IMR-90 (cell line): ENCODE measurements at places on chromosomes 11 and 22. TPM values are rescaled to one million over a fixed set of nuclear protein-coding genes. Genes with fewer than 3 reads are reported as not detected.

GRCh38 chr11:21306739-21307358 lies 637.5 kb downstream of the NELL1 start:
- DNase-seq: no peak

Gene YWHAH
- total RNA-seq: 173 and 186 TPM in 2 replicates

- DNase-seq: no peak
Measured at GRCh38 chr11:121807051-121807450, 309.0 kb downstream of the BLID start.

DNA sequence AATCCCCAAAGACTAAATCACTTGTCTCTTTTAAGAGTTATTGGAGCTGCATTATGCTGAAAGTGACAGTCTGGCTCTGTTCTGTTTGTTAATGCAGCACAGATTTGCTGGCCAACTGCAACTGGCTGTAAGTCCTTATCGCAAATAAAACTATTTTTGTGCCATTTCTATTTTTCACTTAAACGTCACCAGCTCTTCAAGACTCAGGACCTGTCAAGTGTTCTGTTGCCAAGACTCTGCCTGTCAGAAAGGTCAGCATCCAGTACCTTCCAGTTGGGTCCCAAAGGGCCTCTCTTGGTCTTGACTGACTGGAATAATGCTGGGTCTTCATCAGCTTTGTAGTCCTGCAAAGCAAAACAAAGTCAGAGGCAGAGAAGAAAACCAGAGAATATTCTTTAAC lies 45.6 kb downstream of the PITPNB start:
- DNase-seq: no peak

DNA sequence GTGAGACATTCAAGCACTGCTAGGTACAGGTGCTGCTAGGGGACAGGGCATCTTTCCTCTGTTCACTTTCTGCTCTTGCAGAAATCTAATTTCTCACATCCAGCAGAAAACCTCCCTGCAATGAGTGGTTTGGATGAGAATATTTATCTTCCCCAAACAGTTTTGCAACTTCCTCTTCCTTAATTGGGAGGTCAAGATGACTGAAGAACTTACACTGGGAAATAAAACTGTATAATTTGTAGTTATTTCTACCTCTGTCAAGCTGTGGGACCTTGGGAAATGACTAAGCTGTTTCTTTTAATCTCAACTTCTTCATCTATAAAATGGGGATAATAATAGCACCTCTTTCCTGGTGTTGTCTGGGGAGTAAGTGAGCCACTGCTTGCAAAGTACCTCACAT lies 69.8 kb downstream of the PRR5L start:
- no peak for DNase-seq

- no peak for DNase-seq
Measured at GRCh38 chr11:126293726-126294125, 10.1 kb upstream of the DCPS start.

GRCh38 chr22:36162127-36163034 lies 1.8 kb upstream of the APOL3 start:
- DNase-seq: no peak

DNA sequence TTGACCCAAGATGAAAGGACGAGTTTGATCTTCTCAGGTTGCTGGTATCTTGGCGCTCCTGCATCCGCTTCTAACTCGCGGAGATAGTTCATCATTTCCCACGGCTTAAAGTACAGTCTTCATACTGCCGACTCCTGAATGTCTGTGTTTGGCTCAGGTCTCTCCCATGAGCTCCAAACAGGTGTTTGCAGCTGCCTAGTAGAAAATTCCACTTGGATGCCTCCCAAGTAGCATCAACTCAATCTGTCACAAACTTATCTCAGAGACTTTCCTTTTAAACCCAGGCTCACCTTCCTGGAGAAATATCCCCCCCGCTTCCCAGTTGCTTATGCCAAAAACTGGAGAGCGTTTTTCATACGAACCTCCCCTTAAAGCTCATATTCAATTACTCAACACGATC lies 986.5 kb downstream of the TBC1D22A start:
- DNase-seq: no peak
